BE2C (cell line): ENCODE measurements at places on chromosomes 2 and 18.

GRCh38 chr2:239252393-239252792, 148.4 kb downstream of the HDAC4 start:
- DNase-seq: no peak

GRCh38 chr18:77170890-77171410, 38.4 kb upstream of the MBP start:
- DNase-seq: no peak

- DNase-seq: no peak
These were observed 39.5 kb downstream of the RRM2 start for GRCh38 chr2:10161961-10162441.

DNA sequence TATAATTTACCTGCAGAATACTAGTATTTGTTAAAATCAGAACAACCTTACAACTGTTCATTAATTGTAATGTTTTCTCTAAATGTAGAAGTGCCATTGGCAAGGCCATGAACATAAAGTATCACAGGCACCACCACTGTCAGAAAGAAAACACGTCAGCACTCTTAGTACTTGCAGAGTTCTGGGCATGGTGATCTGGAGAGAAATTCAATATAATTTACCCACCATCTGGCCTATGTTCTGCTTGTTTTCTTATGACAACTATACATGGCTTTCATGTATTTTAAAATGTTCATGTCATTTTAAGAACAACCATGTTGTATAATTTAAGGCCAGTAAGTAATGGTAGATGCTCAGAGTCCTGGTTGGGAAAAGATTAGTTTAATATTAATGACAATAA, 114.2 kb upstream of the SULT1C3 start:
- DNase-seq: no peak

GRCh38 chr2:159712929-159713420, 669 bp downstream of the MARCHF7 start:
- DNase-seq: no peak

DNA sequence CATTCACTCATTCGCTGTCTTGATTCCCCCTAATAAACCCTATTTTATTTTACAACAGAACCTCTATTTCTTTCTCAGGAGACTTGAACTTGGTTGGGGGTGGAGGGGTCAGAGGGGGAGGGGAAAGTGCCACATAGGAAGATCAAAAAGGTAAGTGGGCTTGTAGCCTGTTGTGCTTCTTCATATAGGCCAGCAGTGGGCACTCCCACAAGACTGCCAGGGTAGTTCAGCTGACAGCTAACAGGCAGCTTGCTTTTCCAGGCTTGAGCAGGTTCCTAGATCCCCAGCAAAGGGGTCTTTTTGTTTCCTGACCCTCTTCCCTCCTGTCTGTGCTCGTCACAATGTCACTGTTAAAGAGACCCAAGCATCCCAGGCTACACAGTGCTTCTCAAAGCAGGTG, 829 bp upstream of the KIAA2012 start:
- peak; percentile 37 for DNase-seq

- no peak for DNase-seq
These were observed 4.1 kb downstream of the TMEM237 start for GRCh38 chr2:201639205-201639604.

GRCh38 chr2:184154438-184154837, 443.9 kb upstream of the ZNF804A start:
- DNase-seq: no peak

- DNase-seq: no peak
These were observed 1665.2 kb downstream of the SUCLG1 start for GRCh38 chr2:82793711-82794435.

- no peak for DNase-seq
These were observed 65.3 kb downstream of the SLC40A1 start for GRCh38 chr2:189515264-189515663.

DNA sequence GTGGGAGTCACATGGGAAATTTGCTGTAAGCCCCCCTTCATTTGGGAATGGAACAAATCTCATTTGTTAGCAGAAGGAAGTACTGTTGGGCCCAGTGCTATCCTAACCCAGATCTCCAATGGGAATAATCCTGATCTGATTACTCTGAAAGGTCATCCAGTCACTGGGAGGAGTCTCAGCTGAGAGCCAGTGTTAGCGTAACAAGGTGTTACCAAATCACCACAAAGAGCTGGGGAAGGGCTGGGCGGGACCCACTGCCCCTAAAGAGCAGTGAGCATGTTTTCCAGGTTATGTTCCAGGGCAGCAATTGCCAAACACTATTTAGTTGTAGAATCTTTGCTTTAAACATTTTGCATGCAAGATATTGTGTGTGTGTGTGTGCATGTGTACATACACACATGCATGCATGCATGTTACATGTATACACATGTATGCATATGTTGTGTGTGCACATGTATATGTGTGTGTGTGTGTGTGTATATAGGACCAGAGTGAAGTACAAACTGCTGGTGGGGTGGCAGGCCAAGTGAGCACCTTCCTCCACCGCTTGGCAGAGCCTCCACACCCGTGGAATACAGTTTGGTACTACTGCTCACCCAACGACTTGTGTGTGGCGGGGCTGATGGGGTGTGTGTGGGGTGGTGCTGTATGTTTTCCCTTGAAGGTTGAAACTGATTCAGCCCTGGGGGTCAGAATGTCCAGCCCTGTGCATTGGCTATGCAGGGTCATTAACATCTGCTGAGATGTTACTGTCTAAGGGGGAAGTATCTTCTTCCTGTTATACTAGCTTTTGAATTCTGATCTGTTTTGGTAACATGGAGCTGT, 15.2 kb downstream of the INPP5D start:
- DNase-seq: no peak

GRCh38 chr18:5516841-5517240, 27.0 kb downstream of the EPB41L3 start:
- DNase-seq: no peak

DNA sequence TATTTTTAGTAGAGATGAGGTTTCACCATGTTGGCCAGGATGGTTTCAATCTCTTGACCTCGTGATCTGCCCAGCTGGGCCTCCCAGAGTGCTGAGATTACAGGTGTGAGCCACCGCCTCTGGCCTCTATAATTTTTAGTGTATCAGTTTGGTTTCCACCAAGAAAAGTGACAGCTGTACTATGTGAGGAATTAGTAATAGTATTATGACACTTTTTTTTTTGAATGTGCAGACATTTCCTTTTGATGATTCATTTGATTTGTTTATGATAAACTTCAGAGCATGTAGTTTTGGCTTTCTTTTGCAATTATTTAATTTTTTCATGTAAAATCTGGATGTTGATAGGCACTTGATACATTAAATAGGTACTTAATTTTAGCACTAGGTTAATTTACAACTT, 61.5 kb downstream of the PTPN4 start:
- no peak for DNase-seq

GRCh38 chr2:100846716-100847115, 26.8 kb downstream of the NPAS2 start:
- no peak for DNase-seq

GRCh38 chr2:185372188-185372587, 366.4 kb upstream of the FSIP2 start:
- no peak for DNase-seq

DNA sequence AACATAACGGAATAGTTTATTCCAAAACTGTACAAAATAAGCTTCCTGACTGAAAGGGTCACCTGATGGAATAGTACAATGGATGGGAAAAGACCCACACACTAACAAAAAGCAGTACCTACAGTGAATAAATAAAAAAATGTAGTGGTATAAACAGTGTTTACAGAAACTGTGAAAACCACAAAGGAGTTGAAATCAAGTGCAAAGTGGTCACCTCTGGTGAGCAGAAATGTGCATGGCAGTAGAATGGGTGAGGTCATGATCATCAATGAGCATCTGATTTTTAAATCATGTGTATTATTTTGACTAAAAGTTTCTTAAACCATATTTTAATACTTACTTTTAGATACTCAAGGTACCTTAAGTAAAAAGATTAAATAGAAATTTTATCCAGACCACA, 11.4 kb downstream of the WDSUB1 start:
- DNase-seq: no peak

DNA sequence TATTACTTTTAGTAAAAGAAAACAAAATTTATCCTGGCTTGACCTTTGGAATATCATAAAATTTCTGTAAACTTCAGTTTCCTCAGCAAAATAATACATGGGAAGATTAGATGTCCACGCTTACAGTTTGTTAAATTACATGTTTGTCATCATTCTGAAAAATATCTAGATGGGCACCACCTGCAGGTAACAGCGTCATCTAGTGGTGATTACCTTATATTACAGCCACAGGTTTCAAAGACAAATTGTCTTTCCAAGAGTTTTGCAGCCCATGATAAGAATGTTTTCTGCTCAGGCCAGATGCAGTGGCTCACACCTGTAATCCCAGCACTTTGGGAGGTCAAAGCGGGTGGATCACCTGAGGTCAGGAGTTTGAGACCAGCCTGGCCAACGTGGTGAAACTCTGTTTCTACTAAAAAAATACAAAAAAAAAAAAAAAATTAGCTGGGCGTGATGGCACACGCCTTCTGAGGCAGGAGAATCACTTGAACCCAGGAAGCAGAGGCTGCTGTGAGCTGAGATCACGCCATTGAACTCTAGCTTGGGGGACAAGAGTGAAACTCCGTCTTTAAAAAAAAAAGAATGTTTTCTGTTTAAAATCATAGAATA, 96.3 kb upstream of the RASGRP3 start:
- no peak for DNase-seq

DNA sequence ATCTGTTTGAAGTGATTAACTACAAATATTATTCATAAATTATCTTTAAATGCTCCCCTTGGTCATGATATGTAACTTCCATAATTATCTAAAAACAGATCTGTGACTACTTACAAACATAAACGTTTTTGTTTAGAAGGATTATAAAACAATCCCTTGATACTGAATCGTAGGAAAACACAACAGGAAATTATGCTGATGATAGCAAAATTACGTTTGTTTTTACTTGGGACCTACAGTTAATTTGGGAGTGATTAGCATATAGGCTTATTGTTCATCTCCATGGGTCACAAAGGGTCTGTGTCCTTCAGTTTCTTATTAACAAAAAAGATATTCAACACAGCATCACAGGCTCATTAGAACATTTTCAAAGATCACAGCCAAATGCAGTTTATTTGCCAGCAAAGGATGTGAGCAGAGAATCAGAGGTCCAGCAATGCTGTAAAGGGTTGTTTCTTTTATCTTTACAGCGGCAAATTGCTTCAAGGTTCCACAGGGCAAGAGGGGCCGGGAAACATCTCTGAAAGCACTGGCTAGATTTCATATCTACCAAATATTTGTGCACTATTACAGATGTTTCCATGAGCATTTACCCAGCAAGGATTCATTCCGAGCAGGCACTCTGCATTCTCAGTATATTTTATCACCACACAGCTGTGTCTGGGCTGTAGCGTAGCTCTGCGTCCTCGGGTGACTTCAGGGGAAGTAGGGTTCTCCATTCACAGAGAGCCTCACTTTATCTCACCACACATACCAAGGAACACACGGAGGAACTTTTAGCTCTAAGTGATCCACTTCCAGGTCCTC, 4.1 kb downstream of the CCDC195 start:
- no peak for DNase-seq

- DNase-seq: no peak
These were observed 528 bp downstream of the ATG9A start for GRCh38 chr2:219228911-219229304.

DNA sequence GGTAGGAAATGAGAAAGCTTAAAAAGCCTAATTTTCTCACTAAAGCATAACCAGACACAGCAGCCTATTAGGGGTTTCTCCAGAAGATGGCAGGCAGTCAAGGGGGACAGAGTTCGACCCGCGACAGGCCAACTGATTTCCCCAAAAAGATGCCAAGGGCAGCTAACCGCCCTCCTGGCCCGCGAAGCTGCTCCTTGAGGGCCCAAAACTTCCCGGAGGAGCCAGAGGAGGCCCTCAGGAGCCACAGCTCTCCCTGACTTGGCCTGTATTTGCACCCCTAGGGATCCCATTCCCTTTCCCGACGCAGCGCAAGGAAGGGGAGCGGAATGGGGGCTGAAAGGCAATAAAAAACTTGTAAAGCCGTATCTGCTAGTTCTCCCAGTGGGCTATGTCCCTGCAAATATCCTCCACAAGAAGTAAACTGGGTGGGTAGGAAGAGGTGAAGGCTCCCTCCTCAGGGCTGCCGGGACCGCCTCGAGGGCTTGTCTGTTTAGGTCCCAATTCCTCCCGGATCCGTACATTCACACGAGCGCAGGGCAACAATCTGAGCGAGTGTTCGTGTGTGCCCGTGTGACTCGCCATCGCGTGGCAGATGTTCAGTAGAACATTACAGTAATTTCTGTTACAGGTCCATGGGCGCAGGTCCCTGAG, 756 bp upstream of the NAGK start:
- DNase-seq: no peak

GRCh38 chr2:65388051-65388531, 44.3 kb downstream of the SPRED2 start:
- DNase-seq: no peak

GRCh38 chr2:135820003-135820618, 16.9 kb downstream of the LCT start:
- no peak for DNase-seq

- DNase-seq: no peak
These were observed 45.7 kb upstream of the RALBP1 start for GRCh38 chr18:9429662-9429993.

DNA sequence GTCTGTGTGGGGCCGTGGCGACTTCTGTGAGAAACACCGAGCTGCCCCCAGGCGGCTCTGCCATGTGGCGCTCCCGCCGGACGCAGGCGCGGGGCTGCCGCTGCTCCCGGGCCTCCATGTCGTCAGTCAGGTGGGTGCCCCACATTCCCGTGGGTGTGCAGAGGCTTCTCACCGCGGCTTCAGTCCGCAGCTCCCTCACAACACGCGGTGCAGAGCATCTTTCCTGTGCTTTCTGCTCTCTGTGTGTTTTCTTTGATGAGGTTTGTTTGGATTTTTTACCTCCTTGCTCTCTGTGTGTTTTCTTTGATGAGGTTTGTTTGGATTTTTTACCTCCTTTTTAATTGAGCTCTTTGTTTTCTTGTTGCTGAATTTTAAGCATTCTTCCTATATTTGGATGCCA, 13.0 kb downstream of the AQP12A start:
- DNase-seq: peak; percentile 14
